ENCODE measurements at places on chromosomes 4 and X.

- peak; percentile 13 for DNase-seq
These were observed 122.6 kb upstream of the VCX3B start for GRCh38 chrX:8341814-8342590.

DNA sequence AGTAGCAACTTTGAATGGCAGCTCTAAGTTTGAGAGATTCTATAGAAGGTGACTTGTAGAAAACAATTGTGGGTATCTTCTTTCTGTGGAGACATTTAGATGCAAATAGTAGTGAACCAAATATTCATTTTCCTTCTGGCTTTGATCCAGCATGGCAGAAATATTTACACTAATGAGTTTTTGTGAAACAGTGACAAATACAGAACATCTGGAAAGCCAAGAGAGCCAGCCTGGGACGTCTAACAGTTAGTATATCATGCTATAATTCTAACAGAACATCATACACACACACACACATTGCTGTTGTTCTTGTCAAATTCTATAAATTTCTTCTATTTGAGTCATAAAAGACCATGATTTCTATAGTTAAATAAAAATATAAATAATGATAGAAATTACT is 1777.9 kb downstream of the ARAP2 start:
- DNase-seq, result no peak

DNA sequence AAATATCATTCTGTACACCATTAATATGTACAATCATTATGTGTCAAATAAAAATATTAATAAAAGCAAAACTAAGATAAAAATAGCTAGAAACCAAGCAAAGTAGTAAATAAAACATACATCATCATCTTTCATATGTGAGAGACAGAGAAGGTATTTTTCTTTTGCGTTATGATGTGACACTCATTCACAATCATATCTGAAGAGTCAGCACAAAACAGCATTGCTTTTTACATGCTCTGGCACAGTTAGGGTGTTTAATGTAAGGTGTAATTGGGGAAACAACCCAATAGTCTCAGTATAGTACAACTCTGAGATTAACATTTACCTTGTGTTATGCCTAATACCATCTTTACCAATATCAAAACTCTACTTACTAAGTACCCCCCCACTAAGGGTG is 376.6 kb downstream of the TMA16 start:
- DNase-seq, result no peak

- no peak for DNase-seq
These were observed 20.7 kb downstream of the STX18 start for GRCh38 chr4:4521136-4521535.

DNA sequence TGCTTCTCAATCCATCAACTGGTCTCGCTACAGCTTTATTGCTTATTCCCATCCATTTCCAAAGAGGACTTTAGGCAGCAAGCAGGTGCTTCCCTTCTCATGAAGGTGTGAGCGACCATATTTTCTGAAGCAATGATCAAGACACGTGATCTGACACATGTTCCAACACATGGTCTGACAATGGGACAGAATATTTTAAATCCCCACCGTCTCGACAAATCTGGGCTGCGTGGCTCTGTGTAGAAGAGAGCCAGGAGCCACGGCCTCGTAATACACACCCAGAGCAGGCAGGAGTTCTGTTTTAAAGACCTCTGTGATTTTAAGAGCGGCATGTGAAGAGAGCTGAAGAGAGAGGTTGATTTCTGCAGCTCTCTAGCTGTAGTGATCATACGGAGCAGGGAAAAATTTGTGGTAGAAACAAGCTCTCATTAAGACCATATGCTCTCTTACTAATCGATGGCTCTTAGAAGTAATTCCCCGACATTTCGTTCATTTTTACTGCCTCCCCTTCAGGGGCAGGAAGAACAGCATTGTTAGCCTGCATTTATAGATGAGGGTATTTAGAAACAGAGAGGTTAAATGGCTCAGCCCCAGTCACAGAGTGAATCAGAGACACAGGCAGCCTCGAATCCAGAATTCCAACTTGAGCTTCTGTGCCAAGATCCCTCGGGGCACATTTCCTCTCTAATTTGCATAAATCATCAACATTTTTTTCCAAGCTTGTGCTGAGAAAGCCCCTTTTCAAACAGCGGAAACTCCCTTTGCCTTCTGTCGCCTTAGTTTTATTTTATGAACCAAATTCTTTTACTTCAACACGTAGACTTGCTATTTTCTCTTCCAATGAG is 91.0 kb upstream of the BCOR start:
- no peak for DNase-seq

DNA sequence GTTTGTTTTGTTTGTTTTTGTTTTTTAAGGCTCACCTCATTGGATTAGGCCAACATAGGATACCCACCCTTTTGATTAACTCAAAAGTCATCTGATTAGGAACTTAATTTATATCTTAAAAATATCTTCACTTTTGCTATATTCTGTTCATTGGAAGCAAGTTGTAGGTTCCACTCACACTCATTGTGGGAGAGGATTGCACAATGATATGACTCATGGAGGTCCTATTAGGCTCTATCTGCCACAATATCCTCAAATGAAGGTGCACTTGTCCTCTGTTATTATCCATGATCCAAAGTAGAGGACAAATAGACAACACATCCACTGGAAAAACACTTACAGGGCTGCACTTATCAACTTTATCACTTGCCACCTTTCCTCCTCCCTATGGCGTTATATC is 60.5 kb upstream of the ADAMTS3 start:
- peak; percentile 32 for DNase-seq

- DNase-seq, result no peak
These were observed 18.3 kb downstream of the SCD5 start for GRCh38 chr4:82780170-82780751.

DNA sequence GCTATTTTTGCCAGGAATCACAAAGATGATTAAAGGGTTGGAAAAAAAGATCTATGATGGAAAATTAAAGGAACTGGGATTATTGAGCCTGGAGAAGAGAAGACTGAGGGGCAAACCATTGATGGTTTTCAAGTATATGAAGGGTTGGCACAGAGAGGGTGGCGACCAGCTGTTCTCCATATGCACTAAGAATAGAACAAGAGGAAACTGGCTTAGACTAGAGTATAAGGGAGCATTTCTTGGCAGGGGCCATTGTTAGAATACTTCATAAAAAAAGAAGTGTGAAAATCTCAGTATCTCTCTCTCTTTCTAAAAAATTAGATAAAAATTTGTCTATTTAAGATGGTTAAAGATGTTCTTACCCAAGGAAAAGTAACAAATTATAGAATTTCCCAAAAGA is 75.1 kb downstream of the NPNT start:
- DNase-seq, result no peak

DNA sequence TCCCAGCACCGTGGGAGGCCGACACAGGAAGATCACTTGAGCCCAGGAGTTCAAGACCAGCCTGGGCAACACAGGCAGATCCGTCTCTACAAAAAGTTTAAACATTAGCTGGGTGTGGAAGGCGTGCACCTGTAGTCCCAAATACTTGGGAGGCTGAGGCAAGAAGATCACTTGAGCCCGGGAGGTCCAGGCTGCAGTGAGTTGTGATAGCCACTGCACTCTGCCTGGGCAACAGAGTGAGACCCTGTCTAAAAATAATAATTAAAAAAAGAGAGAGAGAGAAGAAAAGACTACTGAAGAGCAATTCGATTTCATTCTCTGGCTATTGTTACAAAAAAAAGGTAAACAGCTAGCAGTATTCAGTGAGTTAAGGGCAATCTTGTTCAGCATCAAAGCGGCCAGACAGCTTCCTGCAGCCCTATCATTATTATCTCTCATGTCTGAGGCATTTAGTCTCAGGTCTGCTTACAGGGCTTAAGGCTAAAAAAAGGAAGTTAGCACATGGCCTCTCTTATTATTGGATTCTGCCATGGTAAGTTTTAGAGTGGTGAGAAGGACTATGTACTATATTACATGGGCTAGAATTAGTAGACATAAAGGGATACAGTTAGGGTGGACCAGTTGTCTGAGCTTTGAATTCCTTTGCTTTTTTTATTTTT is 37.9 kb downstream of the ARHGEF6 start:
- no peak for DNase-seq

DNA sequence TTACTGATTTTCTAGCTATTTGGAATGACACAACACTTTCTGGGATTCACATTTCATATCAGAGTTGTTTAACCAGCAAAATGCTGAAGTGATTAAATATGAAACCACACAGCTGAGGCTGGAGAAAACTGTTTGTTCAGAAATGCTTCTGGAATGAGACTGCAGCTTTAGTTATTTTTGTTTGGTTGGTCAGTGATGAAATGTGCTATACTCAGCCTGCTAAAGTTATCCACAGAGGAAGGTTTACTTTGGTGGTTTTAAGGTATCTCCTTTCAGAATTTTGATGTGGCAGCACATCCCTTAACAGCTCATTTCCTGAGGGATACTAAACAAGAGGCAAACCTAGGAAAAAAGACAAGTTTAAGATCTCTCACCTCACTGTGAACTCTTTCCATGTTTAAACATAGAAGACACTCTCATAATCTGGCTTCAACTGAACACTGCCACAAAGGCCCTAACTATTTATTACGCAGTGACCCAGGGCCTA is 106.6 kb upstream of the PDE5A start:
- DNase-seq, result peak; percentile 57

DNA sequence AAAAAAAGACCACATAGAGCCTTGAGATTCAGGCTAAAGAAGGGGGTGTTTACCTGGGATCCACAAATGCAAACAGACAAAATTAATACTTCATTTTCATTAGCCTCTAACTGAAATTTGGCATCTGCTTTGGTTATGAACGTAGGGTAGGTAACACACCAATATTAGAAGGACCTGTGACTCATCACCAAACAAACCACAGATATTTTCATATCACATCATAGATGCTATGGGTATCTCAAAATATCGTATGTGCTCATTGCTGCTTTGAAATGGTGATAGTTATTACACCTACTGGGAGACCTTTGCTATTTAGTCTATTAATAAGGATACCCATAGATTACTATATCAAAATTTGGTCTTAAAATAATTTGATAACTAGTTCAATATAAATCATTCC is 180.6 kb upstream of the MAP3K15 start:
- no peak for DNase-seq

- DNase-seq, result no peak
These were observed 353.2 kb upstream of the MAGEB2 start for GRCh38 chrX:29862126-29862677.

GRCh38 chr4:169048868-169049414 is 38.9 kb upstream of the CBR4 start:
- DNase-seq, result no peak

DNA sequence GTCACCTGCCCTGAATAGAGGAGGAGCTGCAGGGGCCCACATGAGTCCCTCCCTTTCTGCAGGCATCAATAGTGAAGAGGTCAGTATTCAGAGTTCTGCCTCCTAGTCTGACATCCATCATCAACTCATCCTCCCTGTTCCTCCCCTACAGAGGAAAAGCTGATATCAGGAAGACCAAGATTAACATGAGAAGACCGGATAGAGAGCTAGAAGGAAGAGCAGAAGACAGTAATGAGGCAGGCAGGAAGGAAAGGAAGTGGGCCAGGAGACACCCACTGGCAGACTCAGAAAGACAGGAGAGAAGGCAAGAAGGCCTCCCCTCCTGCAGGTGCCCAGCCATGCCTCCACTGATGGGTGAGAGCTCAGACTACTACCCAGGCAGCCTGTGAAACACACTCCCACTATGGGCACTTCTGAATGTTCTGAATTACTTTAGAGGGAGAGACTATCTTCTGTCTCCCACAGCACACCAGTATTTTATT is 74.6 kb downstream of the CC2D2A start:
- no peak for DNase-seq

GRCh38 chrX:108312957-108313356 is 125.3 kb downstream of the COL4A6 start:
- DNase-seq, result peak; percentile 22

DNA sequence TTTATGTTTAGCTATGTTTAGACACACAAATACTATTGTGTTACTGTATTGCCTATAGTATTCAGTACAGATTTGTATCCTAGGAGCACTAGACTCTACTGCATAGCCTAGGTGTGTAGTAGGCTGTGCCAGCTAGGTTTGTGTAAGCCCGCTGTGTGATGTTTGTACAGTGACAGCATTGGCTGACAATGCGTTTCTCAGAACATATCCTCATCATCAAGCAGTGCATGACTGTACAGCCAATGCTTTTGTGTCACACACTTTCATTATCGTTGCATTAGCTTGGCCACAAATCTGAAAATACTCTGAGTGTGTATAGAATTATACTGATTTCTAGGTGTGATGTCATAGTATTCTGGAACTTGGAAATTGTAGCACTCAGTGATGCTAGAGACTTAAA is 63.4 kb downstream of the CLDN34 start:
- no peak for DNase-seq

GRCh38 chr4:55255179-55255578 is 90.9 kb upstream of the SRD5A3 start:
- DNase-seq, result no peak

GRCh38 chr4:145779319-145779801 is 99.4 kb downstream of the C4orf51 start:
- DNase-seq, result no peak

DNA sequence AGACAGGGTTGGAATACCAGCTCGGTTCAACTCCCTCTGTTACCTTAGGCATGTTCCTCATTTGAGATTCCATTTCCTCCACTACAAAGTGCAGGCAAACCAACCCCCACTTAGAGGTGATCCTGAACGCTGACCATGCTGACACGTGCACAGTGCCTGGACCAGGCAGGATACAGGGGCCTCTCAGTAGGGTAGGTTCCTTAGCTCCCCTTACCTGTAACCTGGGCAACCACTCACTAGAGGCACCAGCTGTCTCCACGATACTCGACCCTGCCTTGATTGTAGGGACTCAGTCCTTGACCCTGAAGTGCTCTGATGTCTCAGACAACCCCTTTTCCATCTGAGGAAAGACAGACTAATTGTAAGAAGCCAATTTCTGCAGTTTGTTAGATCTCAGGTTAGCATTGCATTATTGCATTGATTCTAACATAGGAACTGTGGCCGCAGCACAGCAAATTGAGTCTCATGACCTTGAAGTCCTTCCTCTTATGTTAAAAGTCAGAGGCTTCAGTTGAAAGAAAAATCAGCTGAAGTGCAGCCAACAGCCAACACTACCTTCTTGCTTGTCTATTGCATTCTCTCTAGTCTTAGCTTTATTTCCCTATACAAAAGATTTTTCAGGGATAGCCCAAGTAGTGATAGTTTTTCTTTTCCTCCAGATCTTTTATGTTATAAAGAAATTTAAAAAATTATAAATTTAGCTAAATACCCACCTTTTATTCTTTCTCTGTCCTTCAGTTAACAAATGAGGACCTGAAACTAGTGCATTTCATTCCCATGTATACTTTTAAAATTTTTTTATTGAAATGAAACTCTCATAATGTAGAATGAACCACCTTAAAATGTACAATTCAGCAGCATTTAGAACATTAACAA is 11.2 kb upstream of the C1QTNF7 start:
- DNase-seq, result no peak

All from urothelium cell line (cell line).